ENCODE measurements at places on chromosomes 1 and 21. TPM values are rescaled to one million over a fixed set of nuclear protein-coding genes. Genes with fewer than 3 reads are reported as not detected.

PNRC2 gene
- 161 TPM for total RNA-seq

C8B gene
- not detected for total RNA-seq

PTCH2 gene
- 2.8 TPM for total RNA-seq

TMEM82 gene
- not detected for total RNA-seq

KCNE1 gene
- 0.74 TPM for total RNA-seq

ITSN1 gene
- 4.6 TPM for total RNA-seq

CACNA1E gene
- not detected for total RNA-seq

SZT2 gene
- total RNA-seq = 131 TPM

- DNase-seq = peak; percentile 16
Measured at GRCh38 chr21:33109574-33110339, 39.8 kb downstream of the OLIG1 start.

DNA sequence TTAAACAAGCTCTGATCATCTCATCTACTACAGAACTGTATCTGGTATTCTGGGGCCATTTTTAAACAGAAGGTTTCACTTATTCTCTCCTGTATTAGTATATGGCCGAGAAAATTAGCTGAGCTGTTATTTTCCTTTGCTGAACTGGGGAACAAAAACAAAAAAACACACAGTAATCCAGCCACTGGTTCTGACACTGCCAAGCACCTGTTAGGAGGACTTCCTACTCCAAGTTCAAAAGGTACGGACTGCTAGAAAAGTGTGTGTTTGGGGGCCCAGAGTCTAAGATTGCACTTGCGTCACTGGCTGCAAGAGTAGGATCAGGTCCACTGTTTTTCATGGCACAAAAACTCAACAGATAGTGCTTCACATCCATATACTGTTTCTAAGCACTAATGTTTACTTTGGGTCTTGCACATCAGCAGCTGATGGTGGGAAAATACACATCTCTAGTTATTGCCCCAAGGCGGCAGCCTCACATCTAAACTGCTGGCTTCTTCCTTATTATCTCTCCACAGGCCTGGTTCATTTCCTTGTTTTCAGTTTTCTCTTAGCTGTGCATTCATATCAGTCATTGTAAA lies 226.1 kb downstream of the FGGY start:
- no peak for DNase-seq

DNA sequence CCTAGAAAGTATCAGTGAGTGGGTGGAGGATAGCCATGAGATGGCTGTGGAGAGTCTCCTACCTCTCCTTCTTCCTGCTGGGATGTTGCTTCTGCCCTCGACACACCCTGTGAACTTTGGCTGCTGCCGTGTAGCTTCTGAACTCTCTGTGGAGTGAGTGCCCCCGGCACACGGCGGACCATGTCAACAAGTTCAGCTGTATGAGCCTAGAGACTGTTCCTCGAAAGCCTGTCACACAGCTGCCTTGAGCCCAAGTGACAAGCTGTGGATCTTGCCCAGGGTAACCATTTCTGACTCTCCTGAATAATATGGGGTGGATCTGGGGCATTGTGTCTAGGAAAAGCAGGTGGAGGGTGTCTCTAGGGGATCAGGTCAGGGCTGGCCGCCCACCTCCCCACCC lies 143.2 kb downstream of the NOS1AP start:
- no peak for DNase-seq

GRCh38 chr1:248786156-248786555 lies 30.6 kb upstream of the LYPD8 start:
- DNase-seq = no peak

- no peak for DNase-seq
Measured at GRCh38 chr1:94947437-94947836, 20.5 kb upstream of the CNN3 start.

- no peak for DNase-seq
Measured at GRCh38 chr1:233015965-233016364, 65.6 kb downstream of the NTPCR start.

- DNase-seq = no peak
Measured at GRCh38 chr1:2539312-2539907, 9.3 kb upstream of the HES5 start.

GRCh38 chr1:68811806-68812205 lies 314.9 kb upstream of the DEPDC1 start:
- no peak for DNase-seq

DNA sequence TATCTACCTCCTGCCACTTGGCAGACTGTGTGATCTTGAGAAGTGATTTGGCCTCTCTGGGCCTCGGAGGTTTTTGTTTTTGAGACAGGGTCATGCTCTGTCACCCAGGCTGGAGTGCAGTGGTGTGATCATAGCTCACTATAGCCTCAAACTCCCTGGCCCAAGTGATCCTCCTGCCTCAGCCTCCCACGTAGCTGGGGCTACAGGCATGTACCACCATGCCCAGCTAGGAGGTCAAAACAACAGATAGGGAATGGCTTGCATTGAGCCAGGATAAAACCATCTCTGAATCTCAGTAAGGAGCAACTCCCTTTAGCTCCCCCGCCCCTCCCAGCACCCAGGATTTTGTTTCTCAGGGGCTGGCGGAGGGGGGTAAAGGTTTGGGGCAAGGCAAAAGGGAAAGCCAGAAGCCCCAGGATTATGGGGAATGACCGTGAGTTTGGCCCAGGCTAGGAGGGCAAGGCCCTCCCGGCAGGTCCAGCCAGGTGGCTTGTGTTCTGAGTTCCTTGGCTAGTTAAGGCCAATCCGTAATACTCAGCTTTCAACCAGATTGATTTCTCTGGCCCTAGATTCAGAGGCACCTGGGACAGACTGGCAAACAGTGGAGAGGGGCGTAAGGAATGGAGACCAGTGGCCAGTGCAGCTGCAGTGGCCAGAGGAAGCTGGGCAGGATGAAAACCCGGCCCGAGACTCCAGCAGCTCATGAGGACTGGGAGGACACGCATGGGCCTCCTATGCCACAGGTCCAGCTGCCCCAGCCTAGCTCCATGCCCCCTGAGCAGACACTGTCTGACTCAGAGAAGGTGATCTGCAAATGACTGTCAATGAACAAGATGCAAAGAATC lies 130.1 kb downstream of the DMRTB1 start:
- DNase-seq = no peak

- DNase-seq = no peak
Measured at GRCh38 chr1:223776075-223776814, 63.9 kb downstream of the CAPN2 start.

DNA sequence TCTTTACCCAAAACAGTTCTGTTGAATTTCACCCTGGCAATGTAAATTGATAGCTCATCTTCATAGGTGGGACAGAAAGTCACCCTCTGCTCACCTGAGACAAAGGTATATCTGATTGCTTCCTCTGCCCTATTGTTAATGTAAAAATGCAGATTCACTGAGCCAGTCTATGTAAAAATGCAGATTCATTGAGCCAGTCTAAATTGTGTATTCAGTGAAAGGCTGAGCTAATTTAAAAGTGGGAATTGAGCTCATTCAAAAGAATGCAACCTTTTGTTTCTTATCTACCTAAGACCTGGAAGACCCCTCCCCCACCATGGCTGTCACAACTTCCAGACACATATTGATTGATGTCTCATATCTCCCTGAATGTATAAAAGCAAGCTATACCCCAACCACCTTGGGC lies 4.8 kb upstream of the MYSM1 start:
- no peak for DNase-seq

DNA sequence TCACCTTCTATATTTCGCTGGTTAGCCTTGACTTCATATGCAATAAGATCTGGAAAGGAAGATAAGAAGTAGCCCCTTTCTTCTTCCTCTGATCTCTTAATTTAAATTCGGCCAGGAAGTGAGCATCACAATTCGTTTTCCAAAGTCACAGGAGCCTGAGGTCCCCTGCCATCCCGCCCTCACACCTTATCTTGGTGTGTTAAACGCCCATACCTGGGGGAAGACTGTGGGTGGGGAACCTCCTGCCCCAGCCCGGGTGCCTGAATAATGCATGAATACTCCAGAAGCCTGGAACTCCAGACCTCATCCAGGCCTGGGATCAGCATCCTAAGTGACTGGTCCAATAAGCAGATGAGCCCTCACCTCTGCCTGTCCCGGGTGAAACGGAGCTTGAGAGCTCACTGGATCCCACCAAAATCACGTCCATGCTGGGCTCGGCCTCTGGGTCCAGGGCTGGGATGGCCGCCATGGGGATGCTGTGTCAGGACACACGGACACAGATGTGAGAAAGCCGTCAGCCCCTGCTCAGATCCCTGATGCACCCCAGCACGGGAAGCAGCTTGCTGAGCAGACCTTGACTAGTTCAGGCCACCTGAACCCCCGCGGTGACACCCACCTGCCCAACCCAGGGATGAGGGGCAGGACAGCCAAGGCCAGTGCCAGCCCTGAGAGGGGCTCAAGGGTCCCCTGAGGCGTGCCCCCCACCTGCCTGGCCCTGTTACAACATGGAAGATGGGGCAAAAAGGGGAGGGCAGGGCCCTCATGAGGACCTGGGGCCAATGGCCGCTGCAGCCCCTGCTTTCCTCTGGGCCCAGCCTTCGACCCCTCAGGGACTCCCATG lies 686 bp downstream of the DNMT3L start:
- DNase-seq = no peak

- no peak for DNase-seq
Measured at GRCh38 chr1:12067900-12068821, 5.1 kb downstream of the TNFRSF8 start.

DNA sequence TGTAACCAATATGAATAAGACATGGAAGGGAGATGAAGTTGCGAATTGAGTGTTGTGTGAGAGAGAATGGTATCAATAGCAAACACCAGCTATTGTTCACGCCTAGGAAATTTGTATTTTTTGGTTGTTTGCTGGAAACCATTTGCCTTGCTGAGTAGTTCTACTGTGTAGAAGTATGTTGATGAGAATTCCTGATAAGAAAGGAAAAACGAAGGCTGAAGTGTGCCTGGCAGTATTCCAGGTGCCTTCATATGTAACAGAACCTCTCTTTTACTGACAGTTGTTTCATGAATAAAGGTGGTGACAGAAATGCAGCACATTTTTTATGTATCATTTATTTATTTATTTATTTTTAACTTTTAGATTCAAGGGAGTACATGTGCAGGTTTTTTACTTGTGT lies 79.5 kb downstream of the SDCCAG8 start:
- DNase-seq = no peak

DNA sequence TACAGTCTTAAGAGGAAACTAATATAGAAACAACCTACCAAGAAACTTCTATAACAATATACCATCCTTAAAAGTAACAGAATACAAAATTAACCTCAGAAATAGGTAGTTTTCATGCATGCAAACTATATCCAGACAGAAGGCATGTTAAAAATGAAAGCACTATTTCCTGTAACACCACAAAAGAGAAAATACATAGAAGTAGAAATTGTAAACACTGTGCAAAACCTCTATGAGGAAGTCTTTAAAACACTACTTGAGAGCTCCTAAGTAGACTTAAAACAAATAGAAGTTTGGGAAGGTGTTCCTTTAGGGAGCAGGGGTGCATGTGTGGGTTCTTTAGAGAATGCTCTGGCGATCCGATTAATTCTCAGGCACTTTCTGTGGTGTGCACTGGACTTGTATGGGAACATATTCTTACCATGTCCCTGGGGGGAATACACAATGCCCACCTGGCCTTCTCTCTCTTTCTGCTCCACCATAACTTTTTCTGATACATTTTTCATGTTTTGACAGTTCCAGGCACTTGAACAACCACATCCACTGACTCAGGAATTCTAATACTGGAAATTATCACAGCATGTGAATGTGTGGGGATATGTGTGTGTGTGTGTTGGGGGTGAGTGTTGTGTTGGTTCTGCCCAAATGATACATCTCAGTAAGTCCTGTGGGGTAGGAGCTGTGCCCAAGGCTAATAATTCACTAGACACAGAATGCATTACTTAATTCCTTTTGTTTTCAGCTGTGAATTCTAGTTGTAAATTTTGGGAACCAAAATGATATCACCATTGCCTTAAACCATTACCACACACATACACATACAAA lies 866.3 kb upstream of the B3GALT2 start:
- no peak for DNase-seq

- peak; percentile 96 for DNase-seq
Measured at GRCh38 chr1:22039594-22040285, 12.8 kb upstream of the CDC42 start.

DNA sequence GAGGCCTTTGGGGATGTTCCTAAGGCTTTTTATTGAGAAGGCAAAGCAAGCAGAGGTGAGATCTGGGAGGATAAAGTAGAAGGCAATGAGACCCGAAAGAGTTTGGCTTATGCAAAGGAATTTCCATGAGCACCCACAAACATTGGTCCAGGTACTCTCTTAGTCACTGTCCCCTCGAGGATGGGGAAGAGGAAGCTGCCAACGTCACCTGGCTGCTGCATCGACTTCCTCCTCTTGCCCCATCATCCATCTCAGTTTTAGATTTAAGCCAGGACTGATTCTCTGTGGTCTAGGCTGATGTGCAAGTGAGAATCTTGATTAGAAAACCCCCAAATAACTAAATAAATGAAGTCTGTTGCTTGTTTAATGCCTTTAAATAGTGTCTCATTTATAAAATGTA lies 28.7 kb downstream of the RUNX1 start:
- DNase-seq = no peak

DNA sequence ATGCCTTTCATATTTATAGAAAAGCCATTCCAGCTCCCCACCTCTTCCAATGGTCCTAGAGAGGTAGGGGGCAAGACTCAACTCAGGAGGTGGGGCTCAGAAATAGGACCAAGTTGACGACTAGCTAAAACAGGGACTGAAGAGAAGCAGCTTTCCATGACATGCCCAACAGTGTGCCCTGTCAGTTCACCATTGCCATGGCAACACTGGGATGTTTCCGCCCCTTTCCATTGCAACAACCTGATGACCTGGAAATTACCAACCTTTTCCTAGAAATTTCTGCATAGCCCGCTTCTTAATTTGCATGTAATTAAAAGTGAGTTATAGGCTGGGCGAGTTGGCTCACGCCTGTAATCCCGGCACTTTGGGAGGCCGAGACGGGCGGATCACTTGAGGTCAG lies 22.4 kb upstream of the INTS3 start:
- no peak for DNase-seq

DNA sequence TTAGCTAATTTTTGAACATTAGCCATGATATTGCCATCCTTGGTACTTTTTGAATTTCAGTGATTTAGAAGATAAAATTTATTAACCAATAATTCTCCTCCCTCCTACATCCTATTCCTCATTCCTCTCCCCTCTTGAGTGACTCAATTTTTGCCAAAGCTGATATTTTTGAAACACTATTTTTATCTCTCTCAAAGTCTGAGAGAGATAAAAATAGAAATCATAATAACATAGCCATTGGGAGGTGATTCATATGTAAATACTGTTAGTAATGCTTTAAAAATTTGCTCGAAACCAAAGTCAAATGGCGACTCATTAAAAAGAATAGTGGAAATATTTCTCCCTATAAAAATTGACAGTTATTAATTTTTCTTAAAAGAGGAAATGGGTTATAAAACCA lies 97.4 kb downstream of the PATJ start:
- no peak for DNase-seq
